Naive thymus-derived CD4-positive, alpha-beta T cell (primary cell): ENCODE measurements at places on chromosomes 12 and 14.

DNA sequence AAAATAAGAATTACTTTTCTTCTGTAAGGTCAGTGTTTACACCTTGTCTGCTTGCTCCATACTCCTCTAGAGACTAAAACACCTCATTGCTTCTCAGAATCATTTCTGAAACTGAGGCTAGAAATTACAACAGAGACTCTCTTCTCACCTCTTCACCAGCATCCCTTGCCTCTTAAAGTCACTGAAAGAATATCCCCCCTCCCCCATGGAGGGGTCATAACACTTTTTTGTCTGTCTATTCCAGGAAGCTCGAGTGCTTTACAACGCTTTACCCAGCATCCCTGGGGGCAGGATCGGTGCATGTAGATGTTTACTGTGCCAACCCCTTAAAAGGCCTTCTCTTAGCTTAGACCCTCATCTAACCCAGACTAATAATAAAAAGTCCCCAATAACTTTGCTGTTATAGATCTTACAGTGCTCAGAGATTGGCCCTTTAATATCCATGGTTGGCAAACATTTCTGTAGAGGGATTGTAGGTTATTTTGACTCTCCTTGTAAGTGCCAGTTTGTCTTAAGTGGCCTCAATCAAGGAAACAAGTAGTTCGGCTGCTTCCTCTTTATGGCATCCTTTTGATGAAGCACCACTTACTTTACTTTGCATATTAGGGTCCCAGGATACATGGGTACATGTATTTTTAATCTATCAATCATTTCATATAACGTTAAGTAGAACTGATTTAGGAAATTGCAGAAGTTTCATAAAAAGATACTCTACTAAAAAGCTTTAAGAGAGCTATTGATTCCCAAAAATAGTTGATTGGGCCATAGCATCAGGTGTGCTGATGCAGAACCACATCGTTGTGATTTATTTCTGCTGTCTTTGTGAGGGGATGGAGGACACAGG lies 29.3 kb downstream of the PRKCH start:
- DNase-seq, result no peak

- DNase-seq, result peak; percentile 40
These were observed 17.8 kb downstream of the NANOG start for GRCh38 chr12:7806863-7807487.

- DNase-seq, result no peak
These were observed 11.6 kb upstream of the SCN8A start for GRCh38 chr12:51579321-51579850.

GRCh38 chr14:70972107-70972976 lies 65.1 kb downstream of the PCNX1 start:
- peak; percentile 75 for DNase-seq

DNA sequence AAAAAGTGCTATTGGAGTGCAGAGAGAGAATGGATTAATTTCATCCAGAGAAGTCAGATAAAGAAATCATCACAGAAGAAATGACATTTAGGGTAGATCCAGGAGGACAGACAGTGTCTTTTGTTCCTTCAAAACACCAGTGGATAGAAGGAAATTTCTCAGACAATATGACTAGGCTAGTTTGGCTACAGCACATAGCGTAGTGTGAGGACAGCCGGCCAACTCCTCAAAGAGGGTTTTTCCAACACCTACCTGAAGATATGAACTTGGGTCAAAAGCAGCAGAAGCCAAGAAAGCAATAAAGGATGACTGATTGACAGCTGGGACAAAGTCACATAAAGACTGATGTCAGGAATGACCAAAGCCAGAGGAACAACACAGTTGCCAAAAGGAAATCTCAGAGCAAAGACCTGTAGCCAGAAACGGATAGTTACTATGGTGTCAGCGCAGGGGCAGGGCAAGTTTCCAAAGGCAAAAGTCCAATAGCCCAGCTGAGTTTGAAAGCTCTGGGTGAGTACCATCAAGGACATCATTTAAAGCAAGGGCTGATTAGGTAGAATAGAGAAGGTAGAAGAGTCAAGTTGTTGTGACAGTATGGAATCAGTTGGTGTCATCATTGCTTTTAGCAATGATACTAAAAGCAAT lies 58.7 kb upstream of the PDE3A start:
- no peak for DNase-seq

GRCh38 chr12:5632453-5632852 lies 200.5 kb downstream of the NTF3 start:
- DNase-seq, result no peak

- DNase-seq, result no peak
These were observed 46.7 kb downstream of the ERH start for GRCh38 chr14:69351385-69351784.

GRCh38 chr14:96225745-96226151 lies 21.1 kb downstream of the BDKRB2 start:
- no peak for DNase-seq

DNA sequence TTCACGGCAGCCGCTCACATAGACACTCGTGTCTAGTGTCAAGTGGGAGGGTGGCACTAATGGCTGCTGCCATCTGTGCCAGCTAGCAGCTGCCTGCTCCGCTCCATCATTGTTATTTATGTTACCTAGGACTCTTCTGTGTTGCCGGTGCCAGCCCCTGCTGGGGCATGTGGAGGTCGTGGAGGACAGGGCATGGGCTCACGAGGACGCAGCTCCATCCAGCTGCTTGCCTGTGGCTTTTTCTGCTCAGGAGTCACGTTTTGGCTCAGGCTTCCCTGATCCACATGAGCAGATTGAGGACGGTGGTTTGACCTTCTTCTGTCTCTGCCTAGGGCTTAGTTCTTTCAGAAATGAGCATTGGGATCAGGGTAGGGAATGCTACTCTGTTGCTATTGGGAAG lies 31.2 kb downstream of the TPCN1 start:
- DNase-seq, result no peak

DNA sequence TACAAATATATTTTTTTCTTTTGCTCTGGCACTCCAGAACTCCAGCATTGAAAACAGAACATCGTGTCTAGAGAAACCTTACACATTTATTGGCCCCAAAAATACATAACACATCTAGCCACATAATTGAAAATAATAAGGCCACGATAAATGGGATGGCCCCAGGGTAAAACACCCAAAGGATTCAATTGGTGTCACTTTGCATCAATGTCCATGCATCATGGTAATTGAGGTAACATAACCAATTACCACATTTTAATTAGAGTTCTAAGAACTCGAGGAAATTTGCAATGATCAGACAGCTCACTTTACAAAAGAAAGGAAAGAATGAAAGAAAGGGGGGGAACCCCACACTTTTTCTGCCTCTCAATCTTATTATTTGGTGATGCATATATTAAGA lies 151.8 kb upstream of the NPAS3 start:
- DNase-seq, result no peak

GRCh38 chr12:98745578-98746391 lies 100.7 kb downstream of the APAF1 start:
- DNase-seq, result no peak

DNA sequence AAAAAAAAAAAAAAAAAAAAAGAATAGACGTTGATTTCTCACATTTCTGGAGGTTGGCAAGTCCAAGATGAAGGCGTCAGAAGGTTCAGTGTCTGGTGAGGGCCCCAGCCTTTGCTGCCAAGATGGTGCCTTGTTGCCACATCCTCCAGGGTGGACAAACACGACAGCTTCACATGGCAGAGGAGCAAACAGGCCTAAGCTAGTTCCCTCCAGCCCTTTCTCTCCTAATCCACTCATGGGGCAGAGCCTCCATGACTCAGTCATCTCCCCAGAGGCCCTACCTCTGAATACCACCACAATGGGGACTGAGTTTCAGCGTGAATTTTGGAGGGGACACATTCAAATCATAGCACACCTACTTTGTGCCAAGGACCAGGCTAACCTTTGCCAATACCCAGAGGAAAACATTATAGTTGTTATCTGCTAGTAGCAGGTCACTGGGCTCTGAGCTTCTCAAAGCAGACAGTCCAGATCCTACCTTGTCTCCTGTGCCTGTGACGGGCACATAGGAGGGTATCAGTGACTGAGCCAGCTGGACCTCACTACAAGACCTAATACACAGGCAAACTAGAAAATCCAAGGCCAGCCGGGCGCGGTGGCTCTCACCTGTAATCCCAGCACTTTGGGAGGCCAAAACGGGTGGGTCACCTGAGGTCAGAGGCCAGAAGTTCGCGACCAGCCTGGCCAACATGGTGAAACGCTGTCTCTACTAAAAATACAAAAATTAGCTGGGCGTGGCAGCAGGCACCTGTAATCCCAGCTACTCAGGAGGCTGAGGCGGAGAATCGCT lies 10.5 kb upstream of the BCL11B start:
- DNase-seq, result no peak

DNA sequence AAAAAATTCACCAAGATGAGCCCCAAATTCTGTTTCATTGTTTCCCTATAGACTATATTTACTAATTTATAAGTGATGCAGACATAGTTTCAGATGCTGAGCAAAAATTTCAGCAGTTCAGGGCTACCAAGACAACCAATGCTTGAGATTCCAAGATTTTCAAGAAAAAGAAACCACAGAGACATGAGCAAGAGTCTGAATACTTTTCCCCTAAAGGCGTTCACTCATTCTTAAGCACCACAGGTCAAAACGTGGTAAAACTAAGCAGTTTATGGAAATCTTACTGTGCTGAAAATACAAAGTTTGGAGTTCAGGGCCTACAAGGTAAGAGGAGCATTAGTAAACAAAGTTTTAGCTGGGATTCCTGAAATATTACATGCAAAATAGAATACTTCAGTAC lies 221.2 kb downstream of the KCNH5 start:
- no peak for DNase-seq

- DNase-seq, result no peak
These were observed 13.8 kb downstream of the NGDN start for GRCh38 chr14:23483236-23483854.

DNA sequence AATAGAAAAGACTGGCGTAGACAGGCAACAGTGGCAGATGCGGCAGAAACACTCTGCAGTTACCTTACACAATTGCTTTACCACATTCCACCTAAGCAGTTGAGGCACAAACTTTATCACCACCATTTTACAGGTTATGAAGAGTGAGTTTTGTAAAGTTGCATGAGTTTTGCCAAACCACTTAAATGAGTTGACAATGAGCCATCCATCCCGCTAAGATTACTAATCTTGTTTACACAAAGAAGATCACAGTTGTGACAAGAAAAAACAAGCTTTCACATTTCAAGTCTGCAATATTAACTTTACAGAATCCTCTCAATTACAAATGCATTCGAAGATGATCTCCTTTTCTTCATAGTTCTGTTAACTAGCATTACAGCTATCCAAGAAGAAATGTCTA lies 1.8 kb downstream of the TMCC3 start:
- DNase-seq, result no peak

DNA sequence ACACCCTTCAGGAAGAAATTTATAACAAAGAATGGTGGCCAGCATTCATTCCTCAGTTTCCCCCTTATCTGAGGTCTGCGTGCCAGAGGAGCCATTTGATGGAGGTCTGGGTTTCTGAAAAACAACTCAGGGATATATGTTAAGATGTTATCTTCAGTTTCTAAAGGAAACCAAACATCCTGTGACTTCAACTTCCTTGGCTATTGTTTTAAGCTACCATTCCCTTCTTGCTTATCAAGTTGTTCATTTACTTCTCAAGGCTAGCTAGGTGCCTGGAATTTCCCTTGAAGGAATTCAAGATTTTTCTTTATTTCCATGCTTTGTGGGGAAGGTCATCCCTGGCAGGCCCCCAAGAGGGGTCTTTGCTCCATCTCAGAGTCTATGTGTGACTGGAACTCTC lies 27.1 kb upstream of the OXA1L start:
- DNase-seq, result no peak

DNA sequence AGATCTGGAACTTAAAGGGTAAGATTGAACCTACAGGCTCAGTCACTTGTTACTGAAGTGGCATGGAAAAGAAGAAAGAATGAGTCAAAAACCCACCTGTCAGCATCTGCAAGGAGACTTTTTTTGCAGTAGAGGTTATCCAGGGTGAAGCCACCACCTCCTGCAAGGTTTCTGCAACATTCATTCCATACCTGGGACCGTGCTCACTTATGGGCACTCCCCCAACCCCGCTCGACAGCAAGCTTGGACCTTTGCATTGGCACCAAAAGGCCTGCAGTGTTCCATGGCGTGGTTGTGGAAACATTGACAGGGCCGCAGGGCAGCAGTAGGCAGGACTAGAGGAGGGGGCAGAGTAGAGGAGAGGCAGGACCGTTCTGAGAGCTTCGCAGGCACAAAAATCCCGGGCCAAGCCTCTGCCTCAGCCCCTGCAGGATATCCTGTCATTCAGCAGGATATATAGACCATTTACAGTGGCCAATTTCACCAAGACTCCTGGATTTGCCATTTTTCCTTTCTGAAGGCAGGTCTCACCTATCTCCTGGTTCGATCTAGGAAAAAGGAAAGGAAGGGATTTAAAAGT lies at the start of gene STAB2:
Gene STAB2, plus strand, starts transcription at position 483 of the 580 bp plus-strand sequence. CDS start 204 bp downstream, outside the sequence.
- DNase-seq, result no peak

DNA sequence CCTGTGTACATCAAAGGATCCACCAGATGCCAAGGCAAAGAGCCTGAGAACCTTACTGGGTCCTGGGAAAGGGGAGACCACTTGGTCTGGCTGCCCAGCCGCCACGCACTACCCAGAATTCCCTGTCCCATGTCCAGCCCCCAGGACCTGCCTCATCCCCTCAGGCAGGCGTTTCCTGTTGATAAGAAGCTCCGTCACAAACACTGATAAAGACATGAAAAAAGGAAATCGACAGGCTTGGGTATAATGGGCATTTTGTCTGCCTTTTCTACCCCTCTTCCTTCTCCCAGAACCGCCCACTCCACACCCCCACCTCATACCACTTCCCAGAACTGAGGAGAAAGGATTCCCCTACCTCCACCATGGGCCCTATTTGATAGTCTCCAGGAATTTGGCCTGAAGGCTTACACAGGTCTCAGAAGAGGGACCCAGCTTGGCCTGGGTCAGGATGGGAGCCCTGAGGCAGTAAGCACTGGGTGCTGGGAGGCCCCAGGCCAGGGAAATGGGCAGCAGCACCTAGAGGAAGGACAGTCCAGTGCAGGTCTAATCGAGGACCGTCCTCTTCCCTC lies 18.8 kb downstream of the ACVRL1 start:
- no peak for DNase-seq

DNA sequence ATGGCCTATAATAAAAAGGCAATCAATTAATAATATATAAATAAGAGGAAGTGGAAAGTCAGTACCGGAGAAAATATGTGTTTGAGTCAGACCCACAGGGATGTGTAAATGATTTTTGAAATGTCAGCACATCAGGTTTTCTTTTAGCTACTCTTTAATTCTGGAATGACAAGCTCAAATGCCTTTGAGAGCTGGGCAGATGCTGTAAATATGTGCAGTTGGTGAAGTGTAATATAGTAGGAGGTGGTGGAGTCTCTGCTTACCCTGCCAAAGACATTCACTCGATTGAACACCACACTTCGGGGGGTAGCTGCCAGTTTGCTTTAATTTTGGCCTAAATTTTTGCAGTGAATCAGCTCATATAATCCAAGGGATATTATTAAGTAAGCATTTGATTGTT lies 93.0 kb downstream of the PLEKHA5 start:
- DNase-seq, result no peak
